ENCODE measurements at places on chromosomes 2 and 18. TPM values are rescaled to one million over a fixed set of nuclear protein-coding genes. Genes with fewer than 3 reads are reported as not detected.

CRYGC gene
- total RNA-seq, result not detected

OTX1 gene
- total RNA-seq, result not detected

ABCG8 gene
- total RNA-seq, result not detected

CSRNP3 gene
- total RNA-seq, result not detected

SPRED2 gene
- total RNA-seq, result 11.0 TPM

- no peak for DNase-seq
These were observed 350.6 kb upstream of the VRK2 start for GRCh38 chr2:57696016-57696415.

GRCh38 chr2:157305723-157306110 is 19.9 kb downstream of the ERMN start:
- no peak for DNase-seq

DNA sequence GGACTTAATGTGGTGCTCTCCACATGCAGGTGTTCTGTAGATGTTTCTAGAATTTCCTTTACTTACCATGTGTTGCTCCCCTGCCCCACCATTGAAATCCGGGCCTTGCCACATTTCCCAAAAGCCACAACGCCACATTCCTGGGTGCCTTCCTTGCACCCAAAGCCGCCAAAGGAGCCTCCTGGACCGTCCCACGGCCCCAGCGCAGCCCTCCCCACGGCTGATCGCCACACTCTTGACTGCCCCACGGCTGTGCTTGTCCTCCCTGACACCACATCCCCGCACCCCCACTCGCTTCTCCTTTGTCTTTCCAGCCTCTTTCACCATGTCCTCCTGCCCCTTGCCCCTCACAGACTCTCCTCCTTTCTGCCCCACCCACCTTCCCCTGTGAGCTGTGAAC is 40.2 kb upstream of the CHMP1B start:
- no peak for DNase-seq

- no peak for DNase-seq
These were observed 10.7 kb downstream of the KCNF1 start for GRCh38 chr2:10922307-10923007.

DNA sequence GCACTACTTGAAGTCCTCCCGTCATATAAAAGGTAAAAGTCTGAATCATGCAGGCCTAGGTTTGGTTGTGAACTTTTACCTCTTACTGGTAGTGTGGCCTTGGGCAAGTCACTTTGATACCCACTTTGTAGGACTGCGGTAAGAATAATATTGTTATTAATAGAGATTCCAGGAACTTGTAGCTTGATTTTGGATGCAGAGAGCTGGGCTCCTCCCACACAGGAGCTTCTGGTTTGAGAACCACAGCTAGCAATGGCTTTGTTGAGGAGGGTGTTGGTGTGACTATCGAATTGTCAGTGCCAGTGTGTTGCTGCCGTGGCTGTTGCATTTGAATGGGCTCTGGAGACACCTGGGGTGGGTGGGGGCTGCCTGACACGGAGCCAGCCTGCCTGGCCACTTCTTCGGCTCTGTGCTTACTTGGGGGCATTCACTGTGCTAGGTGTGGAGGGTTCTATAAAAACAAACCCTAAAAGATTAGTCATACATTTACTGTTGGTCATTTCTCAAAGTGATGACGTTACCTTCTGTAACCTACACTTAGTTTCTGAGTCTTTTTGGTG is 38.5 kb downstream of the ASAP2 start:
- no peak for DNase-seq

DNA sequence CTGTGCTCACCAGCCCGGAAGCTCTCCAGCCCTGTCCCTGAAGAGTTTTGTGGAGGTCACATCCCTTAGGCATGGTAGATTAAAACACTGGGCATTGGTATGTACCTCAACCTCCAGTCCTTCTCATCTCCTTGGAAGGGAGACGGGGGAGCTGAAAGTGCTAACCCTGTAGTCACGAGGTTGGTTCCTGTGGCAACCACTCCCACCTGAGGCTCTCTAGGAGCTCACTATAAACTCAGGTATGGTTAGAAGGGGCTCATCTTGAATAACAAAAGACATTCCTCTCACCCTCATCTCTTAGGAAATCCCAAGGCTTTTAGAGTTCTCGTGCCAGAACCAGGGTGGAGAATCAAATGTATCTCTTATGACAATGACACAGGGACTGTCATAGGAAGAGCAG is 43.0 kb upstream of the MGAT4A start:
- DNase-seq, result no peak

DNA sequence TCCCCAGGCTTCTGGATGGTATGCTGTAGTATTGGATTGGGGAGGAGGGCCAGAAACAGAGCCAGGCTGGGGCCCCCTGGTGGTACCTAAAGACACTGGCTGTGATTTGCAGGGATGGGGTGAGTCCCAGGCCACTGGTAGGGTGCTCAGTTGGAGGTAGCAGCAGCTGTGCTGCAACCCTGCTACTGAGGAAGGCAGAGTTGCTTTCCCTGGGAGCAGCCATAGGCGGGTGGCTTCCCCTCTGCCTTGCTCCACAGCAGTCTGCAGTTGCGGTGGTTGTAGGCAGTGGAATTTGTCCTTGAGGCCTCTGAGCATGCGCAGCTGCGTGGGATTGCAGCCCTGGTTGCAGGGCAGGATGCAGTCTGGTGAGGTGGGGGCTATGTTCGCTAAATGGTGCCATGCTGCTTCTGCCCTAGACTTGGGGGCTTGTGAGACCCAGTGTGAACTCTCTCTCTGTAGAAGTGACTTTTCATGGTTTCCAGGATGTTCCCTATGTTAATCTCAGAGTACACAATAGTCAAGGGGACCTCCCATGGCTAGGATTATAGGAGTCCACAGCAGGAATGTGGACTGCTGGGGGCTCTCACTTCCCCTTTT is 443.5 kb downstream of the XIRP2 start:
- DNase-seq, result no peak

GRCh38 chr2:237027712-237028029 is 58.0 kb upstream of the COPS8 start:
- no peak for DNase-seq

DNA sequence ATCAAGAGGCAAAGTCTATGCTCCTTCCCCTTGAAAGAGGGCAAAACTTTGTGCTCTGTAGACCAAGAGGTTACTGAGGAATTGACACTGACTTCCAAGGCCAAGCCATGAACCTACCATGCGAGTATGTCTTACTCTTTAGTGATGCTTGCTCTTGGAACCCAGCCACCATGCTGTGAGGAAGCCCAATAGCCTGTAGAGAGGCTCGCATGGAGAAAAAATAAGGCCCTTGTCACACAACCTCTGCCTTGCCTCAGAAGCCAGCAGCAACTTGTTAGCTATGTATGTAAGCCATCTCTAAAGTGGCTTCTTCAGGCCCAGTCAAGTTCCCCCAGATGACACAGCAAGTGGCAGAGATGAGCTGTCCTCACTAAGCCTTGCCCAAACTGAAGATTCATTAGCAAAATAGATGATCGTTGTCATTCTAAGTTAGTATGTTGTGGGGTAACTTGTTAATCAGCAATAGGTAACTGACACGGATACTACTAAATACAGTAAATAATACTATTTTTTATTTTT is 66.1 kb upstream of the RGPD5 start:
- DNase-seq, result no peak

DNA sequence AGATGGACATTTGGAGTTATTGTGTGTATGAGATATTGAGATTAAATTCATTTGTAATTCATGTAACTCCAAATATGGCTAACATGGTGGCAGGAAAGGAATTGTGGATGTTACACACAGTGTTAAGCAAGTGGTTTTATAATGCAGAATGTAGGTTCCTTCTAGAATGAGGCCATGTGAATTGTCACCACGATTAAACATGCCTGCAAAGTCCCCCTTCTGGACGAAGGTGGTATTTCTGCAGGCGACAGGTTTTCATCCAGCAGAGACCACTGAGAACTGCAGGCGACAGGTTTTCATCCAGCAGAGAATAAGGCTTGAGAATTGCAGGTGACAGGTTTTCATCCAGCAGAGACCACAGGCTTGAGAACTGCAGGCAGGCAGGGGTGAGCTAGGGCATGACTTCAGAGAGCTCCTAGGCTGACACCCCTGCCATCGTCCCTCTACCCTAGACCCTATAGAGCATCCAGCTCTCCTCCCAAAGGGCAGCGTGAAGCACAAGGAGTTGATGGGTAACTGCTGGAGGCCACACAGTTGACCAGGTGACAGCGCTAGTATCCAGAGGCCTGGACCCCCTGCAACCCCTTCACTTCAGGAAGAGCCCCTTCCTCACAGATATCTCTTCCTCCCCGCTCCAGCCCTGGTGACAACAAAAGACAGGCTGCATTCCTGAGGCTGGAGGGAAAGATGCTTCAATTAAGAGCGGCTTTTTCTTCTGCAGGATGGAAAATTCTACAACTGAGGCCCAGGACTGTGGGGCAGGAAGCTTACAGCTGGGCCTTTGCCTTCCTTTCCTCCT is 175.8 kb downstream of the LOXHD1 start:
- peak; percentile 41 for DNase-seq

- DNase-seq, result no peak
These were observed 485.2 kb downstream of the TRIB2 start for GRCh38 chr2:13201924-13202323.

GRCh38 chr2:173550143-173550542 is 195.5 kb downstream of the CDCA7 start:
- DNase-seq, result no peak

DNA sequence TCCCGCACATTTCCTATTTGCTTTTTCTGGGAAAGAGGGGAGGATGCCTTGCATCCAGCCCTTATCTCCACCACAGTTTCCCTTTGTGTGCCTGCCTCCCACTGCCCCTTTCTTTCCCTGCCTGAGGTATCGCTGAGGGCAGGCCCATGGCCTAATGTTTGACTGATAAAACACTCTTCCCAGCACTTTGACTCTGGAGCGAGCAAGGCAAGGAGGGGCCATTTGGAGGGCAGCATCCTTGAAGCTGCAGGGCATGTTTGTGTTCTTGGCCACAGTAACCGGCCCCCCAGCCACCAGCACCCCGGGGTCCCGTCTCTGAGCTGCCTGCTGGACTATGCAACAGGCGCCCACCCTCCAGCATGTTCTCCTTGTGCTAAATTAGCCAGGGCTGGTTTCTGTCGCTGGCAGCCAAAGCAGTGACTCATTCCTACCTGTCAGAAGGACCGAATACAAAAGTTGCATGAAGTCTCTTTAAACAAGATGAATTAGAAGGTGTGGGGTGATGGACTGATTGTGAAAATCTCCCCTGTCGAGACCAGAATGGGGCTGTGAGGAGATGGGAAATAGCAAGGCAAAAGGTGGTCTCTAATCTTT is 50.7 kb downstream of the BCL2L11 start:
- DNase-seq, result no peak
